ENCODE measurements at places on chromosomes 5 and 9.

DNA sequence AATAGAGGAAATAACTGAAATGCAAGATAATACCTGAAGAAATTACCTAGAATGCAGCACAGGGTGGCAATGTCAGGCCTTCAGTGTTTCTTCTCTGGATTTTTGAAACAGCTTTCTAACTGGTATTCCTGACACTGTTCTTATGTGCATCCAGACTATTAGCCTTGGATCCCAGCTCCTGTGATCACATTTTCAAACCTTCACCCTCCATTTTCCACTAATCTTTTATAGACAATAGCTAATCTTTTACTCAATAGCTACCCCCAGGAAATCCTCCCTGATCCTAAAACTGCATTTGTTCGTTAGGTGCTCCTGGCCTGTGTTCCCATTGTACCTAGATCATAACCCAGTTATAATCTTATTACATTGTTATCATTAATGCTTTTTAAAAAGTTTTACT lies 101.5 kb upstream of the DHFR start:
- DNase-seq: no peak

DNA sequence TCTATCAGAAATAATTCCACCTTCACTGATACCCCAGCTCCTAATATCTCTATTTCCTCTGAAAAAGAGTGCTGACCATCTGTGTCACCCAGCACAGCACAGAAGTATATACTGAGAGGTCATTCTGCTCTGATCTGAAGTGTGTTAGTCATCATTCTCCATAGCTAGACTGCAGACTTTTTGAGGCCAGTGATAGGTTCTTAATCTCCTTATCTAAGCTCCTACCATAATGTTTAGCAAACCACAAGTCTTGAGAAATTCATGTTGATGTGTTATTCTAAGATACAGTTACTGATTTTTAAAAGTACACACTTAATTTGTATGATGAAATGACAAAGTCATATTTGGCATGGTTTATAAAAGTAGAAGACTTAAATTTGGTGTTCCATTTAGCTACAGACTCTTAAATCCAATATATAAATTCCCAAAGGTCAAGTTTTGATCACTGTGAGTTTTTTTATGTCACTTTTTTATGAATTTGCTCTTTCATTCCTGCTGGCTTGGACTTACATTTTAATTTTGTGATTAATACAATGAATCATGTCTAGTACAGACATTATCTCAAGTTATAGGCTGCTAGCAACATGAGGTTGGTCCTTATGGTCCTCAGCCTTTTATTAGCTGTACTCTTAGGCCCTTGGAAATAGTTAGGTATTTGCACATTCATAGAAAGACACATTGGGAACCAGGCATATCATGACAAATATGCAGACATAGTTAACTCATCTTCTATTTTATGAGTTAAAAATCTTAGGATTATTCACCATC lies 380.8 kb downstream of the EBF1 start:
- DNase-seq: no peak

GRCh38 chr9:110115341-110115820 lies 92.6 kb downstream of the C9orf152 start:
- DNase-seq: no peak

GRCh38 chr9:81113453-81114124 lies 575.8 kb downstream of the TLE1 start:
- no peak for DNase-seq

DNA sequence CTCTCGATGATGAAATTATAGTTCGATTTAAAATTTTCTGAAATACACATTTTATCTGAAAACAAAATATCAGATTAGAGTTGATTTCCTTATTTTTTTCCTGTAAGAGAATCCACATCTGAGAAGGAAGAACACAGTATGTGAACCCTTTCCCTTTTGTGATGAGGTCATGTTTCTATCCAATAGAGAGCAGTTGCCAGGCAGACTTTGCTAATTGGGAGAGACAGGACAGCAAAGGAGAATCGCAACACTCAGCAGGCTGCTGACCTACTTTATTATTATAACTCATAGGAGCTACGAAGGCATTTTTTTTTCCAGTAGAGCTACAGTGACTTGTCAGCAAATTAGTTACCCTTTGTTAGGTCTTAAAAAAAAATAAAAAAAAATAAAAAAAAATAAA lies 242.1 kb downstream of the HCN1 start:
- no peak for DNase-seq

- no peak for DNase-seq
These were observed 13.5 kb upstream of the NDFIP1 start for GRCh38 chr5:142095035-142095434.

DNA sequence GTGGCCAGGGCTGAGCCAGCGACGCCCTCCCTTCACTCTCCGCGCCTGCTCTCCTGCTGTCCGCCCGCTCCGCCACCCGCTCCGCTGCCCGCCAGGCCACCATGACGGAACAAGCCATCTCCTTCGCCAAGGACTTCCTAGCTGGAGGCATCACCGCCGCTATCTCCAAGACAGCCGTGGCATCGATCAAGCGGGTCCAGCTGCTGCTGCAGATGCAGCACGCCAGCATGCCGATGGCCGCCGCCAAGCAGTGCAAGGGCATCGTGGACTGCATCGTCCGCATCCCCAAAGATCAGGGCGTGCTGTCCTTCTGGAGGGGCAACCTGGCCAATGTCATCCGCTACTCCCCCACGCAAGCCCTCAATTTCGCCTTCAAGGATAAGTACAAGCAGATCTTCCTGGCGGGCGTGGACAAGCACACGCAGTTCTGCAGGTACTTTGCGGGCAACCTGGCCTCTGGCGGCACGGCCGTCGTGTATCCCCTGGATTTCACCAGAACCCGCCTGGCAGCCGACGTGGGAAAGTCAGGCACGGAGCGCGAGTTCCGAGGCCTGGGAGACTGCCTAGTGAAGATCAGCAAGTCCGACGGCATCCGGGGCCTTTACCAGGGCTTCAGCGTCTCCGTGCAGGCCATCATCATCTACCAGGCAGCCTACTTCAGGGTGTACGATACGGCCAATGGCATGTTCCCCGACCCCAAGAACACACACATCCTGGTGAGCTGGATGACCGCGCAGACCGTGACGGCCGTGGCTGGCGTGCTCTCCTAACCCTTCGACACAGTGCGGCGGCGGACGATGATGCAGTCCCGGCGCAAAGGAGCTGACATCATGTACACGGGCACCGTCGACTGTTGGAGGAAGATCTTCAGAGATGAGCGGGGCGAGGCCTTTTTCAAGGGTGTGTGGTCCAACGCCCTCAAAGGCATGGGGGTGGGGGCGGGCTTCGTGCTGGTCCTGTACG lies 1130.4 kb upstream of the ACO1 start:
- DNase-seq: no peak

DNA sequence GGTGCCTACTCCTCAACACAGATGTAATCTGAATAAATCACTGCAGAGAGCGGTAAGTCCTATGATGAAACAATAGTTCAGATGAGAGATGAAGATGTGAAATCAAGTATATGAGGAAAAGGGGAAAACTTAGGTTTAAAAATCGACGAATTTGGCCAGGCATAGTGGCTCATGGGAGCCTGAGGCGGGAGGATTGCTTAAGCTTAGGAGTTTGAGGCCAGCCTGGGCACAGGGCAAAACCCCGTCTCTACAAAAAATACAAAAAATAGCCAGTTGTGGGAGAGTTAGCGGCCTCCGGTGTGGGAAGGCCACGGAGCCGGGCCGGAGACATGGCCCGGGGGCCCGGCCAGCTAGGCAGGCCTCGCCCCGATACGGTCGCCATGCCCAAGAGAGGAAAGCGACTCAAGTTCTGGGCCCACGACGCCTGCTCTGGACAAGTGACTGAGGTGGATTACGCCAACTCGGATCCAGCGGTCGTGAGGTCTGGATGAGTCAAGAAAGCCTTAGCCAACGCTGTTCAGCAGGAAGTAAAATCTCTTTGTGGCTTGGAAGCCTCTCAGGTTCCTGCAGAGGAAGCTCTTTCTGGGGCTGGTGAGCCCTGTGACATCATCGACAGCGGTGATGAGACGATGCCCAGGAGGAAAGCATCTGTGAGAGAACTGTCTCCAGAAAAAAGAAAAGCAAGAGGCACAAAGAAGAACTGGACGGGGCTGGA lies 62.8 kb upstream of the SUB1 start:
- DNase-seq: no peak

GRCh38 chr9:114989600-114990410 lies 59.4 kb upstream of the TNFSF8 start:
- no peak for DNase-seq

- no peak for DNase-seq
These were observed 13.0 kb downstream of the SEPTIN8 start for GRCh38 chr5:132764051-132764450.

DNA sequence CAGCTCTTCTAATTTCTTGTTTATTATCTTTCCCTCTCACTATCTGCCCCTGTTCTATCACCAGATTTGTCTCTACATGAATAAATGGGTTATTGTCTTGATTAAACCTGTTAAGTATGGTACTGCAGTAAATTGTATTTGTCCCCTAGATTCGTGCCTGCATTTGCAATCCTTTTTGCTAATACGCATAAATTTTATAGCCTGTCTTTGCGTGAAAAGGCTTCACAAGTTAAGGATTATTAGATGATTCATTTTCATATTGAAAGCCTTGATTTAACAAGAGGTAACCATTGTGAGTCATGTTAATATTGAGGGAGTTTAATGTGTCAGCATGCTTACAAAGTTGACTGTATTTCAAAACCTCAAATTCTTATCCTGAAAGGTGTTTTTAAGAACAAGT lies 204.6 kb downstream of the PCSK1 start:
- DNase-seq: no peak

GRCh38 chr9:111909444-111909843 lies 12.8 kb downstream of the UGCG start:
- DNase-seq: no peak
